Osteocyte (in vitro differentiated cells): ENCODE measurements at places on chromosomes 1 and 21. TPM values are rescaled to one million over a fixed set of nuclear protein-coding genes. Genes with fewer than 3 reads are reported as not detected.

Gene HEYL
- total RNA-seq: 1.3 and 1.4 TPM in 2 replicates

Gene MXRA8
- total RNA-seq: 440 and 449 TPM in 2 replicates

Gene AGL
- 14.3 and 17.3 TPM in 2 replicates for total RNA-seq

Gene PGLYRP3
- not detected in 2 replicates for total RNA-seq

Gene LCK
- not detected in 2 replicates for total RNA-seq

Gene HNRNPCL2
- not detected in 2 replicates for total RNA-seq

Gene OR2L8
- total RNA-seq: not detected in 2 replicates

GRCh38 chr1:86913399-86913895 is 479 bp downstream of the SELENOF start:
- no peak for DNase-seq

DNA sequence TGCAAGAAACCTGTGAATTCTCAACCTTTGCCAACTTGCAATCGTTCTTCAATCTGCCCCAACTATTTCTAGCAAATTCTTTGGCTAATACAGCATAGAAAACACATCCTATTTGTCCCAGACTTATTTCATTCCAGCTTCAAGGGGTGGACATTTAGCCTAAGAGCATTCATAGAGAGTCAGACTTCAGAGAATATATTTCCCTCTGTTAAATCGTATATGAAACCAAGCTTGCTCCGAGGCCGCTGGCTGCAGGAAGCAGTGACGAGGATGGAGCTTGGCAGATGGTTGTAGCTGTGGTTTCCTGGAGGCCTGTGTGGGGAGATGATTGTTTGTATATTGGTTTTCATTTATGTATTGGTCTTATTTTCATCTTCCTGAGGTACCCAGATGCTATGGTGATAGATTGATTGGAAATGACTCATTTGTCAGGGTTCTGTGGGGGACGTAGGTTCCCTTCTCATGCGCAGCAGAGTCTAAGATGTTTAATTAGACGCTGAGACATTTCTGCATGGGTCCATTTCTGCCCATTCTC is 26.1 kb downstream of the MAN1C1 start:
- peak; percentile 46 for DNase-seq

DNA sequence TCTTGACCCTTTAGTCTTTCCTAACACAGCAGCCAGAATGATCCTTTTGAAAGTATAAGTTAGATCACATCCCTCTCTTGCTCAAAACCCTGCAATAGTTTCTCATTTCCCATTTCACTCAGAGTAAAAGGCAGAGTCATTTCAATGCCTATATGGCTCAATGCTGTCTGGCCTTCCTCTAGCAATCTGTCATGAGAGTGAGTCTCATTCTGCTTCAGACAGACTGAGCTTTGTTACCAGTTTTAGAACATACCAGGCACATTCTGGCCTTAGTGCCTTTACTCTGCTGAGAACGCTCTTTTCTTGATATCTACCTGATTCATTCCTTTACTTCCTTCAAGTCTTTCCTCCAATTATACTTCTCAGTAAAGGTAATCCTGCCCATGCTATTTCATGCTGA is 372.8 kb upstream of the PKN2 start:
- no peak for DNase-seq

DNA sequence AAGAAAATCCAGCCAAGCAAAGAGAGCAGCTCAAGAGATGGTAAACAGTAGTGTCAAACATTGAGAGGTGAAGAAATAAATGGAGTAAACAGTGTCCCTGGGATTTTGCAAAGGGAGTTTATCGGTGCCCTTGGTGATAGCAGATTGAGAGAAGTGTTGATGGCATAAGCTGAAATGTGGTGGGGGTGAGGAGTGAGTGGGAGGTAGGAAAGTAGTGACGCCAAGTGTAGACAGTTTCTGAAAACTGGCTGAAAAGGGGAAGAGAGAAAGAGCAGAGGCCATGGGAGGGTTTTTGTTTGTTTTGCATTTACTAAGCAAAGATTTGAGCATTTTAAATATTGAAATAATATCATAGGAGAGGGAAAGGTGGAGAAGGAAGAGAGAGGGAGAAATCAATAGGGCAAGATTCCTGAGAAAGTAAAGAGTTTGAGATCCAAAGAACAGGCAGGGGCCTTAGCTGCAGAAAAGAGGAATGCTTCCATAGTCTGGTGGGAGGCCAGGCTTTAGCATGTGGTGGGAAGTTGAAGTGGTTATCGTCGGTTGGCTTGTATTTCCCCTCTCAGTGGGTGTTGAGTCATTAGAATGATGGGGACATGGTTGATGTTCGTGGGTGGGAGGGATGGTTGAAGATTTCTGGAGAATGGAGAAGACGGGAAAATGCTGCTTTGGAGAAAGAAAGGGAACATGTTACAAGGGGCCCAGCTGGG is 26.8 kb upstream of the RASAL2 start:
- no peak for DNase-seq

GRCh38 chr1:219159946-219160645 is 13.6 kb upstream of the LYPLAL1 start:
- DNase-seq: no peak

GRCh38 chr1:50973875-50974617 is 4.0 kb downstream of the CDKN2C start:
- DNase-seq: no peak

DNA sequence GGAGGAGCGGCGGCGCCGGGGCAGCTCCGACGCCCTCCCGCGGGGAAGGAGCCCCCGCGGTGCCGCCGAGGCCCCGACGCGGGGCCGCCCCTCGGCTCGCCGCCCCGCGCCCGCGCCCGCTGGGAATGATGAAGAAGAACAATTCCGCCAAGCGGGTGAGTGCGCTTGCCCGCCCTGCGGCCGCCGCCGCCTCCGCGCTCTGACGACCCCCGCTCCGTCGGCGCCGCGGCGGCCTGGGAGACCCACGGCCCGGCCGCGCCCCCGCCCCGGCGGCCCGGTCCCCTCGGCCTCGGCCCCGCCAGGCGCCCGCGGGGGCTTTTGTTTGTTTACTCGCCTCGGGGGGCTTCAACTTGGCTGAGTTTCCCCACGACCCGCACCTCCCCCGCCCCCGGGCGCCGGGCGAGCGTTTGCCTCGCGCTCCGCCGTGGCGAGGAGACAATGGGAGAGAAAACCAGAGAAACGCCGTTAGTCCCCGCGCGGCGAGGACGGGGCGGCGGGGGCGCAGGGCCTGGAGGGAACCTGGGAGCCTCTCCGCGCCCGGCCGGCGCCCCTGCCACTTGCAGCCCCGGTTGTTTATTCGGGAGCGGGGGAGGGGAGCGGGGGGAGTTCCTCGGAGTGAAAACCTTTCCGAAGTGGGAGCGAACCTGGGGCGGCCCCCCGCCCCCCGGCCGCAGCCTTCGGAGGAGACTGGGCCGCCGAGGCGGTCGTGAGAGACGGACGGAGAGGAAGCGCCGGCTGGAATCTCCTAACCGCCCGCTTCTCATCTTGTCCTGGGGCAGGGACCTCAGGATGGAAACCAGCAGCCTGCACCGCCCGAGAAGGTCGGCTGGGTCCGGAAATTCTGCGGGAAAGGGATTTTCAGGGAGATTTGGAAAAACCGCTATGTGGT is 661 bp downstream of the PLEKHO1 start:
- DNase-seq: no peak

GRCh38 chr1:234316937-234317336 is 56.3 kb upstream of the COA6 start:
- DNase-seq: no peak

DNA sequence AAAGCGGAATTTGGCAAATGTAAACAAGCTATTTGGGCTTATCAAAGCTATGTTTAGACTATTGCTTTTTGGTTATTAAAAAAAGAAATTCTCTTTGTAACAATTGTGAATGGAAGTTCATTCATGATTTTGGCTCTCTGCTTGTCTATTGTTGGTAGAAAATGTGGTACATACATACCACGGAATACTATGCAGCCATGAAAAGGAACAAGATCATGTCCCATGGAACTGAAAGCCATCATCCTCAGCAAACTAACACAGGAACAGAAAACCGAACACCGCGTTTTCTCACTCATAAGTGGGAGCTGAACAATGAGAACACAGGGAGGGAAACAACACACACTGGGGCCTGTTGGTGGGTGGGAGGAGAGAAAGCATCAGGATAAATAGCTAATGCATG is 465.4 kb downstream of the SETD4 start:
- DNase-seq: no peak

GRCh38 chr1:51417496-51418383 is 87.4 kb upstream of the TTC39A start:
- no peak for DNase-seq

GRCh38 chr1:156177919-156178654 is 15.8 kb upstream of the SLC25A44 start:
- DNase-seq: no peak

- no peak for DNase-seq
Observed at GRCh38 chr1:220550811-220551399, 23.0 kb downstream of the MARK1 start.

- no peak for DNase-seq
Observed at GRCh38 chr1:64482720-64483119, 12.8 kb downstream of the CACHD1 start.

- no peak for DNase-seq
Observed at GRCh38 chr1:163725551-163725950, 403.8 kb downstream of the NUF2 start.

GRCh38 chr1:53769780-53770179 is 30.8 kb upstream of the GLIS1 start:
- no peak for DNase-seq

DNA sequence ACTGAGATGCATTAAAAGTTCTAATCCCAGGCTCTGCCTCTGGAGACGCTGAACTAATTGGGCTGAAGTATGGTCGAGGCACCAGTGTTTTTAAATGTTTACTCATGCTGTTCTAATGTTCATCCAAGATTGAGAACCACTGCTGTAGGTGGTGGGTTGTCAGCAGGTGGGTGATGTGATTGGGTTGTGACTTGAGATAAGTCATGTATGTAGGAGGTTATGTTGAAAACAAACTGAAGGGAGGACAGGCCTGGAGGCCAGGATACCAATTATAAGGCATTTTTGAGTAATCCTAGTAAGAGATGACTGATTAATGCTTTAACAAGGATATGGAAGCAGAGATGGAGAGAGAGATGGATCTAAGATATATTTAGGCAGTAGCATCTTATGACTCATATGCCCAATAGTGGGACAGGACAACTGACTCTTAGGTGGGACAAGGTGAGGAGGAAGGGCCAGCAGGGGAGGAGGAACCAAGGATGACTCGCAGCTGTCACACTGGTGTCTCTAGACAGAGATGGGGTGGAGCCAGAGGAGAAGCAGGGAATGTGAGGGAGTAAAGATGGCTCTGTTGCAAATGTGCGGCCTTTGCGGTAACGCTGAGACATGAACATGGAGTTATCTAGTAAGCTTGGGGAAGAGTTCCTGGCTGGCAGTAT is 29.3 kb downstream of the RAB4A start:
- DNase-seq: no peak

DNA sequence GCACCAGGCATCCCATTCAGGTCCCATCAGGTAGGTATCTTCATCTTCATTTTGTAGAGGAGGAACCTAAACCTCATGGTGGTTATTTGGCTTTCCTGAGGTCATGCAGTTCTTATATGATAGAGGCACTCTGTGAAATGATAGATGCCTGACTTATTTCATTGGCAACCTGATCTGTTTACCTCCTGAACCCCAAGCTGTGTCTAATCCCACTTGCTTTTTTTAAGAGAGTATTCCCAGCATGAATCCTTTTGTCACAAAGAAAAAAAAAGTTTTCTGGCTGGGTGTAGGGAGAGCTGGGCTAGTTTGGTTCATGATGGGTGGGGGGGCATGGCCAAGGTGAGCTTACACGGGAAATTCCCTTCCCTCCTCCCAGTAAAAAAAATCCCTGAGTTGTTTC is 154.2 kb downstream of the TENT5C start:
- DNase-seq: no peak

DNA sequence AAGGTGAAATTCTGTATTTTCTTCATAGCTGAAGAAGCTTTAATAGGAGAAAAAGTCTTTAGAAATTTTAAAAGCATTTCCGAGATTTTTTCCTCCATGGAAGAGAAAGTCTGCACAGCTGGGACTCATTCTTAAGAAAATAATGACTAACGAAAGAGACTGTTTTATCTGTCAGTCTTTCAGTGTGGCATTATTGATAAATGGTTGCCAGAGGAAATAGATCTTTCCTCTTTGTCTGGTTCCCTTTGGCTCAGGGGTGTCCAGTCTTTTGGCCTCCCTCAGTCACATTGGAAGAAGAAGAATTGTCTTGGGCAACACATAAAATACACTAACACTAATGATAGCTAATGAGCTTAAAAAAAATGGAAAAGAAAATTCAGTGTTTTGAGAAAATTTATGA is 49.9 kb downstream of the KDM1A start:
- no peak for DNase-seq

DNA sequence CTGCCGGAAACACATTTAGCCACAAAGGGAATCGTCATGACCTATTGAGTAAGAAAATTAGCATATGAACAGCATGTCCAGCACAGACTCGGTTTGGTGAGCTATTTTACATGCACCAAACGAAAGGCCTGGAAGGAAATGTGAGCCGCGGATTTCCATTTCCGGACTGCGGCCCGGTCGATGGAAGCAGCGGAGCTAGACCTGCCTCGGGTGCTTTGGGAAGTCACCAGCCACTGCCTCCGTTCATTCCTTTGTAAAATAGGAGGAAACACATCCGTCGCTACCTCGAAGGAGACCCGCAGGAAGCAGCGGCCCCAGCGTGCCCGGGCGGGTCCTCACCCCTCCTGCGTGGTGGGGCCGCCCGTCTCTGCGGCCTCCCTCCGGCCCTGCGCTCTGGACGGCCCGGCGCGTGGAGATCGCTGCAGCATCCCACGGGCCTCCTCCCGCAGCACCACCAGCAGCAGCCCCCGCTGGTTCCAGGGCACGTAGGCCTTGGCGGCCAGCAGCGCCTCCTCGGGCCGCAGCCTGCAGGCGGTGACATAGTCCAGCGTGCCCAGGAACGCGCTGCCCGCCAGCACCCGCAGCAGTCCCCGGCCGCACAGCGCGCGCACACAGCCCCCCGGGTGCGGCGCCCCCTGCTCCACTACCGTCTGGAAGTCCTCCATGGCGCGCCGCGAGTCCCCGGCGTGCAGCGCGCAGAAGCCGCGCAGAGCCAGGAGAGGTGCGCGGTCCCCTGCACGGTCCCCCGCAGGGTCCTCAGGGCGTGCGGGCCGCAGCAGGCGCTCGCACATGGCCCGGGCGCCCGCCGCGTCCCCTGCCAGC is 12.1 kb downstream of the TTC34 start:
- DNase-seq: peak; percentile 82
